ENCODE measurements at places on chromosomes 2 and 18.

DNA sequence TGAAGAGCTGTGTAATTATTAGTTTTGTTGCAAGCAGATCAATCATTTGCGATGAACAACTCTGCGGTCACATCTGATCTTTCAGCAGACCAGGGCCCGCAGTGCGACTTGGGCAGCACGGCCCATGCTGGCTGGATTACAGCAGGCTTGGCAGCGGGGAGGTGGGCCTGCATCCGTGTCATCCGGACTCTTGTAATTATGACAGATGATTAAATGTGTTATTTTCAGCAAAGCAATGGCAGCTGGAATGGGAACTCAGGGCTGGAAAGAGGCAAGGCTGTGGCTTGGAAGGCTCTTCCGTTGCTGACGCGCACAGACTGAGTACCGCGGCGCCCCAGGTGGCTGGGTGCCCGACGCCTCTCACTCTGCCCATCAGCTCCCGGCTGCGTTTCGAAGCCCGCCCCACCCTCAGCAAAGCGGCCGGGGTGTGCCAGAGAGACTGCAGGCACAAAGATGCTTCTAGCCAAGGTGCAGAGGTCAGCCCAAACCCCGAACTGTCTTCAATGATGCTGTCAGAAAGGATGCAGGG is 397.4 kb upstream of the SALL3 start:
- DNase-seq: no peak

DNA sequence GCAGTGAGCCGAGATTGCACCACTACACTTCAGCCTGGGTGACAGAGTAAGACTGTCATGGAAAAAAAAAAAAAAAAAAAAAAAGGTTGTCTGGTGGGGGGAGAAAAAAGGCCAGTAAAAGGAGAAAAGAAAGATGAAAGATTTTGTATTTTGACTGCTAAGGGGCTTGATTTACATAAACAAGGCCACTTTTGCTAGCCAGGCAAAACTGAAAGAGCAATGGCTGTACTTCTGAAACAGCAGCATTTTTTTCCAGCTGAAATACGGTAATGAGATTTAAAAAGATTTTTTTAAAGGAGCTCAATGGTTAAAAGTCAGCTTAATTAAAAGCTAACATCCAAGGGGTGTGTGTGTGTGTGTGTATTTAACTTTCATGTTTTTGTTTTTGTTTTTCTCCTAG is 11.3 kb upstream of the OXER1 start:
- DNase-seq: no peak

- no peak for DNase-seq
These were observed 722.0 kb downstream of the EPHA4 start for GRCh38 chr2:220850116-220850515.

GRCh38 chr2:206721256-206721920 is 3.2 kb upstream of the DYTN start:
- no peak for DNase-seq

DNA sequence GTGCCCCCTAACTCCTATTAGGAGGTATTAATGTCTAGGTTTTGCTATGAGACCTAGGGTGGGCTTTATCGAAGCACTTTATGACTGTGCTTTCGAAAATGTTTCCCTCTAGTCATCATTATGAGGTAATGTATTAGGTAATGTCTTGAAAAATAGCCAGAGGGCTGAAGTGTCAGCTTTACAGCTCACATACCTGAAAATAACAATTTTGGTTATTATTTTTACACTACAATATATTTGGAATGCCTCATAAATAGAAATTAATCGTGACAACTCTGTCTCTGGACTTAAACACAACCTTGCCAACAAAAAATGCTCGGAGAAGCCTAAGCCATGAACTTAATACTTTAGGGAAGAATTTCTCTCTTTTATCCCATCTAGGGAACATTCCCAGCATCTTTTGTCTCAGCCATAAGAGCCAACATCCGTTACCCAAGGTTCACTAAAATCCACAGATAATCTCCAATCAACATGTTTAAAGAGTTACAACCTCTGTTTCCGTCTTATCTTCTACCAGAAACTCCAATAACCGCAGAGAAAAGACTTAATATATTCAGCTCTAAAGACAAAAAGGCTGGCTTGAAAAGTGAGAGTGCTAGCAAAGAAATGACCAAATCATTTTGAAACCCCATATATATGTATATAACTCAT is 130.9 kb upstream of the RND3 start:
- DNase-seq: no peak

GRCh38 chr2:151765760-151766410 is 31.6 kb upstream of the NEB start:
- no peak for DNase-seq

- no peak for DNase-seq
These were observed 422.7 kb upstream of the FSHR start for GRCh38 chr2:49577041-49577440.

DNA sequence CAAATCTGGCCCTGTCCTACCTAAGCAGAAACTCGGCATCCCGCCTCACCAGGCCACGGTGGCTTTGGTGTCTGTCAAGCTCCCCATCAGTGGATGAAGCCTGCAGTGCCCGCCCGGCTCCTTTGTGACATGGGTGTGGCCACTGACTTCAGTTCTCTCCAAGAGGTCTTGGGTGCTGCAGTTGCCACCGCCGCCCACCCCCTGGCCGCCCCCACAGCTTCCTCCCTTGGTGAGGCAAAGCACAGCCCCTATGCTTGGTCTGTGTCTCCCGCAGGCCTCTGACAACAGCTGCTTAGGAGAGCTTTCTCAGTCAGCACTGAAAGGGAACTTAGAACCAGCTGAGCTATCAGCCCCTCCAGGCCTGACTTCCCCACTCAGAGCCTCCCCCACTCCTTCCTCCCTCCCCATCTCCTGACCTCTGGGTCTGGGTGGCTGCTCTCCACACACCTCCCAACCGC is 22.9 kb upstream of the GPR55 start:
- no peak for DNase-seq

GRCh38 chr2:70141902-70142589 is 48.8 kb downstream of the C2orf42 start:
- DNase-seq: no peak

- no peak for DNase-seq
These were observed 425 bp upstream of the SALL3 start for GRCh38 chr18:78979056-78979729.

DNA sequence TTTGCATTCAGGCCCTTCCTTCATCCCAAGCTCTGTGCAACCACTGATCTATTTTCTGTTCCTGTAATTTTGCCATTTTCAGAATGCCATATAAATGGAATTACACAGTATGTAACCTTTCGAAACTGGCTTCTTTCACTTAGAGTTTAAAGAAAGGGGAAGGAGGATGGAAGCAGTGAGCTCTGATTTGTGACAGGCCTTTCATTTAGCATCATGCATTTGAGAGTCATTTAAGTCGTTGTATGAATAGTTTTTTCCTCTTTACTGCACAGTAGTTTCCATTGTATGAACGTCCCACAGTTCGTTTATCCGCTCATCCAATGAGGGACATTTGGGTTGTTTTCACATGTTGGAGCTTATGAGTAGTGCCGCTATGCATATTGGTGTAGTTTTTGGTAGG is 67.0 kb downstream of the LBH start:
- no peak for DNase-seq

DNA sequence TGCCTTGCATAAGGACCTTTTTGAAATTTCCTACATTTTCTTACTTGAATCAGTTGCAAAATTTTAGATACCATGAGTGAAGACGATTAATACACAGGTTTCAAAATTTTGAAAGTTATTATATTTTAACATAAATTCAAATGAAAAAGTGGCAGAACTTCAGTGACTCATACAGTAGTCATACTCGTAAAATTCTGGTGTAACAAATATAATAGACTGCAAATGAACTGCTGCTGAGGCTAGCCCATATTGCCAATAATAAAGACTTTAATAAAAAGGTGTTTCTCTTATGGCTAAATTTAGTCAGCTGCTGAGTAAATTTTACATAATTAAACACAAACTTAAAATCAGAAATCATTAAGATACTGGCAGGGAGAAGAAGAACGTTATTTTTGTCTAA is 36.9 kb downstream of the MSH6 start:
- no peak for DNase-seq

DNA sequence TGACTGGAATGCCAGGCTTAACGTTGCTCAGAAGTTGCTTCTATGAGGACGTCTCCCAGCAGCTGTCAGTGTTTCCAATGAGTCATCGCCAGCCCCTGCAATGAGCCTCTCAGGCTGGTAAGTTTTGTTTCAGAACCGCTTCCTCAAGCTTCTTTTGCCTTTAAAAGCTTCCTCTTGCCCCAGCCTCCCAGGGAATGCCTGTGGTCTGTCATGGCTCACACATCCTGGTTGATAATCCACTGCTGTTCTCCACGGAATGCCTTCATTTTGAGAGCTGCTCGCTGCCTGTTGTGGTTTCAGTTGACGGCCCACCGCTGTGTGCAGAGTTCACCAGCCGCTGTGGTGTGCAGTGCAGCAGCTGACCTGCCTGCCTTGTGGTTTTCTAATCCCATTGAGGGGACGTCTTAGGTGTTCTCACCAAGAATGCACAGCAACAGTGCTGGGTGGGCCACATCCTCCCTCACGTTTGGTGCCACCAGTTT is 96.4 kb downstream of the RTP5 start:
- DNase-seq: peak; percentile 78

- no peak for DNase-seq
These were observed 89.6 kb downstream of the COMMD1 start for GRCh38 chr2:61995065-61995464.

- DNase-seq: no peak
These were observed 33.4 kb upstream of the VPS54 start for GRCh38 chr2:64052463-64053241.

GRCh38 chr2:170408461-170409163 is 230.7 kb downstream of the MYO3B start:
- DNase-seq: no peak

DNA sequence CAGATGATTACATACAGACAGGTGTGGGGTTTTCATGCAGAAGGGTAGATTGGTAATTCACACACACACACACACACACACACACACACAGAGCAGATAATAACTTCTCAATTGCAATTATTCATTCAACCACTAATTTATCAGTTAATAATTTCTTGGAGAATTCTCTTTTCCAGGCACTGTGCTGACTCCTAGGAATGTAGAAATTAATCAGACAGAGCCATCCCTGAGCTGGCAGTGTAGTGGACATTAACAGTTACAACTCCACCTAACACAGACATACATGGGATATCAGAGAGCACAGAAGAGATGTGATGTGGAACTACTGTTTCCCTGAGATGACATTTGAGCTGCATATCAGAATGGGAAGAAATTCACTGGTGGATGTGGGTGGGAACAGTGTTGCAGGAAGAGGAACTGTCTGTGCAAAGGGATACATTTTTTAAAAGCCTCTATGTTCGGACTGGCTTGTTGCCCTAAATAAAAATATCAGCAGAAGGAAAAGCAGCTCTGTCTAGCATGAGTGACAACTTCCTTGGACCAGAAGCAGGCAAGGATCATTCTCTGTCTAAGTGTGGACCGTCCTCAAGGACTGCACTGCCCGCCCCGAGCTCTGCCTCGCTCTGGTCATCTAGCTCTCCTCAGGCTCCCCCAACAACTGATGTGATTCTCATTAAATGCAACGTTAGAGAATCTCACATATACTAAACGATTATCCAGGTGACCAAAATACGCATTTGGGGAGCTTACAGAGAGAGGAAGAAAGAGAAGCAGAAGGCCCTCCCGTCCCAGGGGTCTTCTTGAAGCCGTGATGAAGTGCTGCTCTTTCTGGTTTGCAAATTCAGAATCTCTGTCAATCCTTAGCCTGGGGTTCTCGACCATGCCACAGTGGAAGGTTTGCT is 173.4 kb upstream of the TRIB2 start:
- no peak for DNase-seq

- no peak for DNase-seq
These were observed 46.1 kb downstream of the SPRED2 start for GRCh38 chr2:65386344-65386743.

- DNase-seq: no peak
These were observed 658.8 kb upstream of the ID2 start for GRCh38 chr2:8022908-8023640.

GRCh38 chr18:74963820-74964446 is 245.0 kb downstream of the PTGR3 start:
- no peak for DNase-seq

- no peak for DNase-seq
These were observed 156.7 kb downstream of the ARHGAP28 start for GRCh38 chr18:6885992-6886796.

GRCh38 chr2:99970292-99970868 is 172.0 kb downstream of the AFF3 start:
- no peak for DNase-seq

GRCh38 chr2:175630280-175631244 is 371.5 kb downstream of the LNPK start:
- no peak for DNase-seq

GRCh38 chr2:48668992-48669391 is 51.3 kb downstream of the GTF2A1L start:
- no peak for DNase-seq

DNA sequence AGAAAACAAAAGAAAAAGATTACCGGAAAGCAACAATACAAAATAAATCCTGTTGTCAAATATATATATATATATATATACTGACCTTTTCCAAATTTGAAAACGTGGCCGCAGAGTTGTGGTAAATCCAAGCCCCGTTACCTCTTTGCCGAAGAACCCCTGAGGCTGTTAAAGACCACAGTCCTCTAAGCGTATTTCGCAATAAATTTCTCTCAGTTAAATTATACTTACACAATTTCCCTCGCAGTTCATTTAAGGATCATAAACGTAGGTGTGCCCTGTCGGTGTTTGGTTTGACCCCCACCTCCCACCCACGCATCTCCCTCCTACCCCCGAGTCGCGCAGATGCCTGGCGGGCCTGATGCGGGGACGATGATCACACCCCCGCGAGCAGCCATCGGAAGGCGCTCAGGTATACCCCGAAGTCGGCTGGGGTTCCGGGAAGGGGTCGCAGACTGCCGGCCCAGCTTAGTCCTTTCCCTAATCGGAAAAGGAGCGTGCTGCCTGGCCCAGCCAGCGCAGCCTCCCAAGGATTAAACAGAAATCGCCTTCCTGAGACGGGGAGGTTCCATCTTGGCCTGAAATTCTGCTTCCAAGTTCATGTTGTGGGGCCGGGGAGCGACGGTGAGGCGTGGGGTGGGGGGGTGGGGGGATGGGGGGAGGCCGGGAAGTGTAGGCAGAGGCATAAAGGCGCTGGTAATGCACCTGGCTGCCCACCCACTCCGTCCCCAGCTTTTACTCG is 2.9 kb upstream of the MEIS1 start:
- no peak for DNase-seq

DNA sequence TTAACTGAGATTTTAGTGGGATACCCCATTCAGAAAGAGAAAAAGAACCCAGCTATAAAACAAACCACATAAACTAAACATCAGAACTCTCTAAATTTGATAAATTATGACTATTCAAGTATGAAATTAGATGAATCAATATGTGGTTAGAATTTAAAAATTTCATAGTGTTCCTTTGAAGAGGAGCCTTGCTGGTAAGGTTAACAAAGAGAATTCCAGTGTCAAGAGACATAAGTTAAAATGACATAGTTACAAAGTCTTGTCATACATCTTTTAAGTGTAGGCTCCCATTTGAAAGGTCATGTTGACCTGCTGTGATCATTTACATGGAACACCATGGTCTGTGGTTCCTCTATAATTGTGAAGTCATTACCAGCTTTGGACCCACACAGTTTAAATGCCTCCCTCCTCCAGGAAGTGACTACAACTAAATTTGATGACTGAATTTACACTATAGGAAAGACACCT is 231.6 kb upstream of the ETAA1 start:
- no peak for DNase-seq

All from stimulated activated CD8-positive, alpha-beta memory T cell treated with anti-CD3 and anti-CD28 coated beads, Interleukin-7, amount 100 ng/mL, for 4 hours (primary cell).